Sigmoid colon (tissue), 7 donors: ENCODE measurements at places on chromosomes 5 and 9. TPM values are rescaled to one million over a fixed set of nuclear protein-coding genes. Genes with fewer than 3 reads are reported as not detected.

DNA sequence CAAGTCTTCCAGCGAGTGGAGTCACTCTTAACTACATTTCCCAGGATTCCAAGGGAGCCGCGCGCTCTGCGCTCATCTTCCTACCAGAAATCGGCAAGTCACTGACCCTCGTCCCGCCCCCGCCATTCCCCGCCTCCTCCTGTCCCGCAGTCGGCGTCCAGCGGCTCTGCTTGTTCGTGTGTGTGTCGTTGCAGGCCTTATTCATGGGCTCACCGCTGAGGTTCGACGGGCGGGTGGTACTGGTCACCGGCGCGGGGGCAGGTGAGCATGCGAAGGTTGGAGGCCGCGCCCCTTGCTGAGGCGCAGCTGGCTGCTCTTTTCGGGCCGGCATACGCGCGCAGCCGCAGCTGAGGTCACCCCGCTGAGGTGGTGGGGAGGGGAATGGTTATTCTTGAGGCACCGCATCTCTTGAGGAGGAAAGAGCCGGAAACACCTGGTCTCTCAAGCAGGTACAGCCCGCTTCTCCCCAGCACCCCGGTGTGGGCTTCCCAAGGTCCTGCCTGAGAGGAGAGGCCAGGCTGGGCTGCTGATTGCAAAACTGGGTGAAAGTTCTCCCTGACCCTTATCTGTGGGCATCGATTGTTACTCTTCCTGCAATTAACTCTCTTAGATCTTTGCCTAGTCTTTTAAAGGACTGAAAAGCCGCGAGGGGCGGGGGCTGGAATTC is at the start of gene HSD17B4:
HSD17B4 (plus strand) TSS at position 125 of the 667 bp plus-strand sequence; CDS start at position 204, 79 bp downstream.
- DNase-seq: peak; percentile 95

SVEP1 gene
- 43.5 TPM for total RNA-seq

DNA sequence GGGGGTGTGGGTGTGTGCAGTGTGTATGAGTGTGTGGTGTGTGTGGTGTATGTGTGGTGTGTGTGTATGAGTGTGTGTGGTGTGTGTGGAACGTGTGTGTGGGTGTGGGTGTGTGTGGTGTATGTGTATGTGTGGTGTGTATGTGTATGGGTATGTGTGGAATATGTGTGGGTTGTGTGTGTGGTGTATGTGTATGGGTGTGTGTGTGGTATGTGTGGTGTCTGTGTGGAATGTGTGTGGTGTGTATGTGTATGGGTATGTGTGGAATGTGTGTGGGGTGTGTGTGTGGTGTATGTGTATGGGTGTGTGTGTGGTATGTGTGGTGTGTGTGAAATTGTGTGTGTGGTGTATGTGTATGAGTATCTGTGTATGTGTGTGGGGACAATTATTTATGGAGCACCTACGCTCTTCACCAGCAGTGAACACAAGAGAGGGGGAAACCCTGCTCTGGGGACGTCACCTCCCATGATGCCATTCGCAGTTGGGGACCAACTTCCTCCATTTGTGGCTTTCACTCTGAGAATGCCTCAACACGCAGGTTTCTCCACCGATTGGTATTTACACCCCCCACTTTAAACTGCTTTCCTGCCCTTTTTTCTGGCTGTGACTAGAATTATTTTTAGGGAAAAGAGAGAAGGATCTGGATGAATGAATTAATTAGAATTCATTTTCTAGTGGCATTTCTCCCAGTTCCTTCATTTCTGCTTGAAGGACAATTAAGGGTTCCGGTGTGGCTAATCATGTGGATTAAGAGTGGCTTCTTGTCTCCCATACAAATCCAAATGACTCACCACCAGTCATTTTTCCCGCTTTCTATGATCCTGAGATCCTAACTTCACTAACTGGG is 238.1 kb downstream of the ROR2 start:
- DNase-seq: no peak

DNA sequence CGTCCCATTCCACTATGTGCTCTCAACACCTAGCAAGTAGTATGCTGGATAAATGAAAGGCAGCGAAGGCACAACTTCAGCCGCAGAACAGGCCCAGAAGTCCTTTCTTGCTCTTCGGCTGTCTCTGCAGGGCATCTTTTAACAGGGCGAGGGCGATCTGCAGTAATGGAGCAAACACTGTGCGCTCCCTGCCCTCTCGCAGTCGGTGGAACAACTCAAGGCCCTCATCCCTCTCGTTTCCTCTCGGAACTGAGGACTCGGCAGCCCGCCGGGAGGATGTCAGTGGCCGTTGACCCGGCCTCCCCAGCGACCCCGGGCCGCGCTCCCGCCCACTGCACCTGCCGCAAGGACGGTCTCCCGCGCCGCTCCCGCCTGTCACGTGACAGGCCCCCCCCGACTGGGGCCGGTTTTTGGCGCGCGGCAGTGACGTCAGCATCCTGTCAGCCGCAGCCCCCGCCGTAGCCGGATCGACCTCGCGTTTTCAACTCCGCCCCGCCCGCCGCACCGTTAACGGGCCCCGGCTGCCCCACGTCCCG is 1.1 kb downstream of the ZNF367 start:
- peak; percentile 94 for DNase-seq

LNPEP gene
- 55.6 TPM for total RNA-seq

CARTPT gene
- 20.0 TPM for total RNA-seq

FLT4 gene
- 5.3 TPM for total RNA-seq

DNA sequence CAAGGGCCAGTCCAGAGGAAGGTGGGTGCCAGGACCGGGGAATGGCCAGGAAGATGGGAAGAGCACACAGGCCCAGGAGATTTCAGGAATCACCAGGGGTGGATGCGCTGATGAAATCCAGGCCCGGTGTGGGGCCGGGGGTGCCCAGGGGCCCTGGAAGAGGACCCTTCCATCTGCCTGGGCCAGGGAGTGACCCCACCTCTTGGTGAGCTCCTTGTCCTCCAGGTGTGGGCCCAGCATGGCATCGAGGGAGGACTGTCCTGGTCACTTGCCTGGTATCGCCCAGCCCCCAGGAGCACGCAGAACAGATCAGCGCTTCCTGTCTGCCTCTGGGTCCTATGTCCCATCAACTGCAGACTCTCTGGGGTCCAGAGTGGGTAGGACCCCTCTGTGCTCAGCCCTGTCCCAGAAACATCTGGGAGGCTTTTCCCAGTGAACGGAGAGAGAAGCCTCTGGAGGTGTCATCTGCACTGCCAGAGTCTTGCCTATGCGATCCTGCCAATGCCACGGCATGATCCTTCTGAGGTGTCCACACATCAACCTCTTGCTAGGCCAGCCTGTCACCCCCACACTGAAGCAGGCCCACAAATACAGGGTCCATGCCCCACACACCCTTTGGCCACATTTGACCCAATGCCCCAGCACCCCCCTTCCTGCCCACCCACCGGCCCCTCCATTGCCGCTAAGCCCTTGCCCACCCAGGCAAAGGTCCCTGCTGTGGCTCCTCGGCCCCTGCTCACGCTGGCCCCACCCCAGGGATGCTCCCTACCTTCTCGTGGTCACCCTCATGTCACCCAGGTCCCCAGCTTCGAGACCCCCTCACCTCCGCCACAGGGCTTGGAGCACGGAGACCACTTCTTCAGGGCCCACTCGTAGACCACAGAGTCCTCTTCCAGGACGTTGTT is 67.2 kb downstream of the ZNF354C start:
- DNase-seq: no peak

ARHGEF39 gene
- total RNA-seq: 1.1 TPM

DNA sequence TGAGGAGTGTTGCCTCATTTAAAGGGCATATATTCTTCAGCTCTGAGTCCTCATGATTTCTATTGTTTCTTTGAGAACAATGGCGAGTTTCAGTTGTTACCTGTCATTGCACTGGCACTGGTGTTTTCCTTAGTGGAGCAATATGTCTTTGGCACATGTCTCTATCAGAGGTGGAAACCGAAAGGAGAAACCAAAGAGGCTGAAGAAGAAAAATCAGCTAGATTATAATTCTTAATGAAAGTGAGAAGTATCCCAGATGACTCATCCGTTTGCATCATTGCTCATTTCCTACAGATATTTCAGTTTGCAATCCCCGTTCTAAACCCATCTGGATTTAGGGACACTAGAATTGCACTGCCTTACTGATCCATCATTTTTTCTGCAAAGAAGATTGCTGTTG is 324.6 kb downstream of the TMEM232 start:
- no peak for DNase-seq

IFNA10 gene
- total RNA-seq: not detected

GHR gene
- total RNA-seq: 9.1 TPM
